Uterus (tissue), 4 donors: ENCODE measurements at places on chromosomes 5 and 9.
A peak's percentile ranks its signal among the peaks of the same experiment; 100 is the strongest.

GRCh38 chr9:104765138-104765537, 1.2 kb downstream of the NIPSNAP3B start:
- no peak overlapping the region for H3K4me3 ChIP-seq
- H3K4me1 ChIP-seq = no peaks in the 10 kb centered on the region
- H3K27me3 ChIP-seq = no peaks in the 10 kb centered on the region
- H3K36me3 ChIP-seq = peaks cover 2% of the 10 kb centered on the region
- DNase-seq = no peak
- H3K27ac ChIP-seq = no peak overlapping the region

DNA sequence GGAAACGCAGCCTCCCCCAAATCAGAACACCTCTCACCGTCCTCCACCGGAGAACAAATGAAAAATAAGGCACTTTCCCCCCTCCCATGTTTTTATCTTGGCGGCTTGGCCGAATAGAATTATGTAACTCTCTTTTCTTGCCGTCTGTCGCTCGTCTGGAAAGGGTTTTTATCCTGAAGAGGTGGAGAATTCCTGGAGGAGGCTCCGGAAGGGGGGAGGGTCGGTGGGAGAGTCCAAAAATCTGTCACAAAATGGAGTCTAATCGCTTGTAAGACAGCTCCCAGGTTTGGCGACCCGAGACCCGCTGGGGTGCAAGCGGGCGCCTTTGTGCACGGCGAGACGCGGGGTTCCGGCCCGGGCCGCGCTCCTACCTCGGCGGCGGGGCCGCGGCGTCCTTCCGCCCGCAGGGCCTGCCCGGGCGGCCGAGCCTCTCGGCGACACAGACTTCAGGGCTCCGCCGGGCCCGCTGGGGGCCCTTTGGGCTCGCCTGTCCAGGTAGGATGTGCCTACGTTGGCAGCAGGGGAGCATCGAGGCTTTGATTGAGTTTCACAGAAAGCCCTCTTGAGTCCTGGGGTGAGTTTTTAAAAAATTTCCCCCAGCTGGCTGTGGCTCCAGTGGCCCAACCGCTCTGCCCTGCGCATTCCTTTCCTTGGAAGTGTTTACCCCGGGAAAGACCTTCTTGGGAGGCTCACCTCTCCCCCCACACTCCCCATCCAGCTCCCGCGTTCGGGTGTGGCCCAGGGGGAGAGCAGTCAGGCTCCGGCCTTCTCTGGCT, 5.0 kb downstream of the LMX1B start:
- no peaks in the 10 kb centered on the region for H3K36me3 ChIP-seq
- H3K4me3 ChIP-seq = no peak overlapping the region
- no peak for DNase-seq
- H3K27ac ChIP-seq = no peak overlapping the region
- H3K27me3 ChIP-seq = peaks cover 8% of the 10 kb centered on the region
- H3K4me1 ChIP-seq = no peaks in the 10 kb centered on the region

DNA sequence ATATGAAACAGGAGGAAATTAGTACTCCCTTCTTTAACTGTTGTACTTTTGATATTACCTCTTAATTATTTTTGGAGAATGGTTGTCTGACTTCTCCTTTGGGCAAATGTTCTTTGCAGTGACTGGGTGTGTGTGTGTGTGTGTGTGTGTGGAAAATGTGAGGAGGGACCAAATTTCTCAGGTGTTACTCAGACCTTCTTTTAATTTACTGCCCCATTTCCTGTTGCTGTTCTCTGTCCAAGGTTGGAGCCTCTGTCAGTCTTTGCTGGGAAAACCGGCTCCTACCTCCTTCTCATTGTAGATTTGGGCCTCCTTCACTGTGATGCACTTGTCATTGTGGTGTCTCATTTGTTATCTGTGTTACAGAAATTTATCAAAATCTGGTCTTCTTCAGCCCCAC, 68.4 kb downstream of the PBX3 start:
- H3K27me3 ChIP-seq = no peaks in the 10 kb centered on the region
- H3K27ac ChIP-seq = no peak overlapping the region
- no peaks in the 10 kb centered on the region for H3K36me3 ChIP-seq
- DNase-seq = no peak

DNA sequence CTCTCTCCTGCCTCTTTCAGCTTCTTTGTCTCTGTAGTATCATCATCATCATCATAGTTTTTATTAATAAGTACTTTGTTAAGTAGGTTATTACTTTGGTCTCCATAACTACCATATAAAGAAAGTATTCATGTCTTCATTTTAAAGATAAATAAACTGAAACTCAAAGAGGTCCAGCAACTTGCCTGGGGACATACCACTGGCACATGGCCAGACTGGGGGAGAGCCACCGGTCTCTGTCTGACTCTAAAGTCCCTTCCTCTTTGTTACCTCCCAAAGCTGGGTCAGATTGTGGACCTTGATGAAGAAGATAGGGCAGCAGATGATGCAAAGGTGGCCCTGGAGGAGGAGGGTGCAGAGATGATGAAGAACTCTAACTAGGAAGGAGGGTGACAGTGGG, 8.5 kb downstream of the CDX1 start:
- H3K4me3 ChIP-seq = no peak overlapping the region
- H3K4me1 ChIP-seq = peaks cover 4% of the 10 kb centered on the region
- DNase-seq = no peak
- H3K27me3 ChIP-seq = no peaks in the 10 kb centered on the region
- no peak overlapping the region for H3K27ac ChIP-seq

DNA sequence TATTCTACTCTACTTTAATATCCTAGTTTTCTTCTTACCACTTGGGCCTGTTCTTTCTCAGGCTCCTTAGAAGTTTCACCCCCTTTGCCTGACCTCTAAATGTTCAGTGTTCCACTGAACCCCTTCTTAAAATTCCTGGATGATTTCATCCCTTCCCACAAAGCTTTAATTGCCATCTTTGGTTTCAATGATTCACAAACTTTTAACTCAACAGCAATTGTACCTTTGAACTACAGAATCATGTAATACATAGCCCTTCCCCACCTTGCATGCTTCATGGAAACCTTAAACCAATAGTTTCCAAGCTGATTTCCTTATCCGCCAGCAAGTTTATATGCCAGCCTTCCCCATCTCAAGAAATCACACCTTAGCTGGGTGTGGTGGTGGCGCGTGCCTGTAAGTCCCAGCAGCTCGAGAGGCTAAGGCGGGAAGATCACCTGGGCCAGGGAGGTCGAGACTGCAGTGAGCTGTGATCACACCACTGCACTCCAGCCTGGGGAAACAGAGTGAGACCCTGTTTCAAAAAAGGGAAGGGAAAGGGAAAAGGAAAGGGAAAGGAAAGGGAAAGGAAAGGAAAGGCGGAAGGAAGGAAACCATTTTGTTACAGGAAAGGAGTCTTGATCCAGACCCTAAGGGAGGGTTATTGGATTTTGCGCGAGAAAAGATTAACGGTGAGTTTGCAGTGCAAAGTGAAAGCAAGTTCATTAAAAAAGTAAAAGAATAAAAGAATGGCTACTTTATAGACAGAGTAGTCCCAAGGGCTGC, 1023.7 kb upstream of the DMAC1 start:
- no peak overlapping the region for H3K27ac ChIP-seq
- no peaks in the 10 kb centered on the region for H3K4me1 ChIP-seq
- no peaks in the 10 kb centered on the region for H3K36me3 ChIP-seq
- H3K27me3 ChIP-seq = no peaks in the 10 kb centered on the region
- no peak for DNase-seq

DNA sequence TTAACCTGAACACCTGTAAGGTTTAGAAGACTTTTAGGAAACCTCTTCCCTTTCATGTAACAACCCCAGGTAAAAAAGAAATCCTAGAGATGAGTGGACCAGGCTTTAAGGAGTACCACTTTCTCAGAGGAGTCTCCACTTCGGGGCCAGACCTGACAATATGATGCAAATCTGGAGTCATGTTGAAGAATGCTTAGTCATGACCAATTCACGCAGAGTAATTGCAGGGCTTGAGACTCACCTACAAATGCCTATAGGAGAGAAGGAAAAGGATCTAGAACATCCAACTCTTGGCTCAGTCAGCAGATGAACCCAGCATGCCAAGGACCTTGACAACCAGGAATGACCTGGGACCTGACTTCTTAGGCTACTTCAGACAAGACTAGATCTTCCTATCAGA, 235.4 kb downstream of the DOCK8 start:
- H3K27me3 ChIP-seq = no peaks in the 10 kb centered on the region
- H3K36me3 ChIP-seq = no peaks in the 10 kb centered on the region
- no peak for DNase-seq
- H3K4me1 ChIP-seq = no peaks in the 10 kb centered on the region
- no peak overlapping the region for H3K27ac ChIP-seq

DNA sequence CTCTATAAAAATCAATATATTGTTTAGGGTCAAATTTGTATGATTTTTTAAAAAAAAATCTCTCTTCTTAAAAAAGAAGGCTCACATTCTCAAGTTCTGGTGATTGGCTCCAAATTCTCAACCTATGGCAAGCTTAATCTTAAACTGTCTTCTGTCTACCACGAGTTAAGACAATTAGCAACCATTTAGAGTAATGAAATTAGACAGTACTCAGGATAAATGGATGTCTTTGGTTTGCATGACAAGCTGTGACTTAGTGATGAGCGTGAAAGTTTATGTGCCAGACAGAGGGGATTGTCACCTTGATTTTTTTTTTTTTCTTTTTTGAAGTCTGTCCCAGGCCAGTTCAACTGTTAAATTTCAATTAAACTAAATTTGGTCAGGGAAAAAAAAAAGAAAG, 1632.3 kb downstream of the MAT2B start:
- DNase-seq = no peak
- no peak overlapping the region for H3K27ac ChIP-seq
- no peak overlapping the region for H3K4me3 ChIP-seq
- no peaks in the 10 kb centered on the region for H3K27me3 ChIP-seq
- H3K4me1 ChIP-seq = no peaks in the 10 kb centered on the region

DNA sequence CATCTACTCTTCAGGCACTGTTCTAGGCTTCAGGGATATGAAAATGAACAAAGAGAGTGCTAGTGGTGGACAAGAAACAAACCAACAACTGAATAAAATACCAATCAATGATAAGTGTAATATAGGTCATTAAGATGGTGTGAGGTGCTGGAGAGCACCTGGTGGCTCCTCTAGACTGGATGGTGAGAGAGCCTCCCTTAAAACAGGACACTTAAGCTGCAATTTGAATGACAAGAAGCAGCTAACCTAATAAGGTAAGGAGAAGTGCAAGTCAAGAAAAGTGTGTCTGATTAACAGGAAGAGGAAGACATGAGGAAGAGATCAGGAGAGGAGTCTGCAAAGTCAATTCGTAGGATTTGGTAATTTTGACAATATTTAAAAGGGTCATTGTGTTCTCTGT, 23.1 kb downstream of the JAKMIP2 start:
- no peaks in the 10 kb centered on the region for H3K27me3 ChIP-seq
- no peak for DNase-seq
- no peaks in the 10 kb centered on the region for H3K4me1 ChIP-seq

DNA sequence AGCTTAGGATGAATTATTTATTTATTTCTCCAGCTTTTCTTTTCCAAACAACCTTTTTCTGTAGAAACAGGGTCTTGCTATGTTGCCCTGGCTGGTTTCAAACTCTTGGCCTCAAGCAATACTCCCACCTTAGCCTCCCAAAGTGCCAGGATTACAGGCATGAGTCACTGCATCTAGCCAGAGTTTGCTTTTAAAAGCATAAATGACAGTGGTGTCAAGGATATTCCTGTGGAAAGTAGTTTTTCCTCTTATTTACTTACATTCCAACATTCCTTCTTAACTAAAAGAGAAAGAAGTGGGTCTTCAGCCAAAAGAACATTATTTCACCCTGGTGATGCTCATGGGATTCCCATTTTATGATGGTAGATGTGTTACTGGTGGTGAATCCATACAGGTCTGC, 62.4 kb downstream of the GRIA1 start:
- no peaks in the 10 kb centered on the region for H3K27me3 ChIP-seq
- no peaks in the 10 kb centered on the region for H3K4me1 ChIP-seq
- DNase-seq = no peak
- no peaks in the 10 kb centered on the region for H3K36me3 ChIP-seq
- no peak overlapping the region for H3K27ac ChIP-seq

DNA sequence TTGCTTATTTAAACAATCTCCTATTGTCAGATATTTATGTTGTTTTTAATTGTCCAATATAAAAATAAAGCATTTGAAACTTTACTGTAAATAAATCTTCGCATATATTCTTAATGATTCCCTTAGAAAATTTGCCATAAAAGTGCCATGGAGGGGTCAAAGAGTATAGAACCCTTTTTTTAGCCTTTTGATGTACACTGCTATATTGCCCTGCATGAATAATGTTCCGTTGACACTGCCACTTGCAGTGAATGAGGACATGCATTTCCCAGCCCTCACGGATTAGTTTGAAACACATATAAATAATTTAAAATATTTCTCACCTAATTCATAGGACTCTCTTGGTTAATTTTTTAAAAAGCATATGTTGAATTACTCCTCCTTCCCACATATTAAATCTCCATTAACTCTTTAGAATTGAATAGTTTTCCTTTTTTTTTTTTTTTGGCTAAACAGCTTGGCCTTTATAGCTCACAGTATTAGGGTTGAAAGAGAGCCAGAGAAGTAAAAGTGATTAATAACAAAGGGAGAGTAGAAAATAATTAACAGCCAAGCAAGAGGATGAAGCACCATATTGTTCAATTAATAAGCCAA, 129.8 kb upstream of the SGCD start:
- H3K4me1 ChIP-seq = no peaks in the 10 kb centered on the region
- H3K27me3 ChIP-seq = no peaks in the 10 kb centered on the region
- no peak overlapping the region for H3K27ac ChIP-seq

- no peak overlapping the region for H3K4me3 ChIP-seq
- H3K27ac ChIP-seq = no peak overlapping the region
- H3K36me3 ChIP-seq = no peaks in the 10 kb centered on the region
- H3K27me3 ChIP-seq = no peaks in the 10 kb centered on the region
Observed at GRCh38 chr9:4010309-4010708, 289.6 kb downstream of the GLIS3 start.

GRCh38 chr5:26239588-26239987, 798.8 kb downstream of the CDH9 start:
- no peak overlapping the region for H3K27ac ChIP-seq
- H3K36me3 ChIP-seq = no peaks in the 10 kb centered on the region
- DNase-seq = no peak
- H3K27me3 ChIP-seq = no peaks in the 10 kb centered on the region
- no peaks in the 10 kb centered on the region for H3K4me1 ChIP-seq
- H3K4me3 ChIP-seq = no peak overlapping the region

GRCh38 chr5:88805151-88805784, 77.7 kb downstream of the MEF2C start:
- DNase-seq = no peak
- no peak overlapping the region for H3K4me3 ChIP-seq
- no peaks in the 10 kb centered on the region for H3K36me3 ChIP-seq
- no peaks in the 10 kb centered on the region for H3K4me1 ChIP-seq

DNA sequence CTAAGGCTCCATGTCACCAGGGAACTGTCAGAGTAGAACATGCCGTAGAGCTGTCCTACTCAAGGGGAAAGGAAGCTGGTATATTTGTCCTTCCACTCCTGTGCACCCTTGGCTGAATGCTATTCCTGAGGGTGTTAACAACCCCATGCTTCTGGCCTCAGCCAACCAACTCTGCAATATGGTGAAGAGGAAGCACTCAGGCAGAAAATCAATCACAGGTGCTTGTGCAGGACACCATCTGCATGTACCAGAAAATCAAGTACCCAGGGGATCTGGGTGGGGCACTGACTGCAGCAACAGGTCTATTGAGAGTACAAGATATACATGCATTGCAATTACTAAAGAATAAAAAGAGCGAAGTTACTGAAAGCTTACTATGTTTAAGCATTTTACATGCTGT, 51.4 kb upstream of the NEK6 start:
- H3K4me1 ChIP-seq = no peaks in the 10 kb centered on the region
- H3K27me3 ChIP-seq = no peaks in the 10 kb centered on the region
- H3K27ac ChIP-seq = no peak overlapping the region

- peak overlapping the region; percentile 72 for H3K4me3 ChIP-seq
- H3K4me1 ChIP-seq = no peaks in the 10 kb centered on the region
- H3K27ac ChIP-seq = peak overlapping the region; percentile 80
- no peak for DNase-seq
- no peaks in the 10 kb centered on the region for H3K27me3 ChIP-seq
Observed at GRCh38 chr5:60945813-60946187, 795 bp downstream of the NDUFAF2 start.
